ENCODE measurements at places on chromosomes 5 and 9.

DNA sequence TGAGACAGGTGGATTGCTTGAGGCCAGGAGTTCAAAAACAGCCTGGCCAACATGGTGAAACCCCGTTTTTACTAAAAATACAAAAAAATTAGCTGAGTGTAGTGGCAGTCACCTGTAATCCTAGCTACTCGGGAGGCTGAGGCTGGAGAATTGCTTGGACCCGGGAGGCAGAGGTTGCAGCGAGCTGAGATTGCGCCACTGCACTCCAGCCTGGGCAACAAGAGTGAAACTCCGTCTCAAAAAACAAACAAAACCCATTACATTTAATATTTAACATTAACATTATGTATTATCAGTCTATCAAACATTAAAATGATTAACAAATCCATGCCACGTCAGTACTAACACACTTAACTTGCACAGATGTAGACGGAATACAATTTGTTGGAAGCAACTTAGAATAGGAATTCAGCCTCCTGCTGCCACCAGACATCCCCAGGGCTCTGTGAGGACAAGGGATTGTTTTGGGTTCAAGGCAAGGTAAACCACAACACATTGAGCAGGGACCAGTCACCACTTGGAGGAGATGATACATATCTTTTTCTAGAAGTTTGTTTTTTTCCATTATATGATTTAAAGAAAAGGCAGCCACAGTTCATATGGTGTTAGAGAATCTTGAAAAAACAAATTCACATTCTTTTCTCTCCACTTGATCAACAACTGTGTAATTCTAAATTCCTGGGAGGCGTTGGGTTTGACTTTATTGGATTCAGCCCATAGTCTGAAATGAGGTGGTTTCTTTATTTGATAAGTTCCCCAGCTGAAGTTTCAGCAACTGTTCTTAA lies 104.1 kb upstream of the BASP1 start:
- peak; percentile 74 for DNase-seq

- no peak for DNase-seq
These were observed 120.9 kb downstream of the CDC42SE2 start for GRCh38 chr5:131384616-131385214.

GRCh38 chr5:132428484-132429462 lies 59.3 kb downstream of the SLC22A5 start:
- peak; percentile 64 for DNase-seq

DNA sequence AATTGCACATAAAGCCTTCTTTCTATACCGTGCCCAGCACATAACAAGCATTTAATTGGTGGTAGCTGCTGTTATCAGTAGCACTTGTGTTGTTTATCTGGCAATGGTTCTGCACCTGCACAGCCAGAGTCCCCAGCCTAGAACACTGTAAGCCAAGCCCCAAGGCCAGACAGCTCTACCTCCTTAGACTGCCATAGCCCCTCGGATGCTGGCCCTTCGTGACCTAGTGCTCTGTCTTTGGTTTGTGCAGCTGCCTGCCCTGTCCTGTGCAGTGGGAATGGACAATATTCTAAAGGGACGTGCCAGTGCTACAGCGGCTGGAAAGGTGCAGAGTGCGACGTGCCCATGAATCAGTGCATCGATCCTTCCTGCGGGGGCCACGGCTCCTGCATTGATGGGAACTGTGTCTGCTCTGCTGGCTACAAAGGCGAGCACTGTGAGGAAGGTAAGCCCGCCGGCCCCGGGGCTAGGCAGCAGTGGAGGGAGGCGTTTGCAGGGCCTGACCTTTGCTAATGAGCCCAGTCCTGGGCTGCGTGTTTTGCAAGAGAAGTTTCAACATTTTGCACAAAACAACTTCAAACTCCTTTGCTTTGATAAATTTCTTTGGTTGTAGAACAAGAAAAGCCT lies 173.3 kb upstream of the WWC1 start:
- DNase-seq, result no peak

All from AG08395 (cell line).